NCI-H2227 treated with DMSO at 0.1 percent for 48 hours (cell line): ENCODE measurements at places on chromosomes 3 and 15.

DNA sequence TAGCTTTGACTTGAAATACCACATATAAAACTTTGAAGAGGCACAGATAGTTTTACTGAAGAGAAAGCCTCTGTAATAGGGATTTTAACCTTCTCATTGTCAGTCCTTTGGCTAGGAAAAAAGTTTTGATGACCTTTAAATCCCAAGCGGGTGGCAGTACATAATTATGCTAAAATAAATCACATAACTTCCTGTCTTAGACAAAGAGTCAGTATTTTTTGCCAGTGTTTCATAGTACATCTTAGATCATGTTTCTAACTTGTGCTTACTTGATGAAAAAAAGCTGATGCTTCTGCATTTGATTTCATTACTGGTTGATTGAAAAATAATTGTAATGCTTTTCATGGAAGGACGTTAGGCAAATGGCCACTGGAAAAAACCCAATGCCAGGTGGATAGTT, 5.8 kb downstream of the ST3GAL6 start:
- no peak for DNase-seq

DNA sequence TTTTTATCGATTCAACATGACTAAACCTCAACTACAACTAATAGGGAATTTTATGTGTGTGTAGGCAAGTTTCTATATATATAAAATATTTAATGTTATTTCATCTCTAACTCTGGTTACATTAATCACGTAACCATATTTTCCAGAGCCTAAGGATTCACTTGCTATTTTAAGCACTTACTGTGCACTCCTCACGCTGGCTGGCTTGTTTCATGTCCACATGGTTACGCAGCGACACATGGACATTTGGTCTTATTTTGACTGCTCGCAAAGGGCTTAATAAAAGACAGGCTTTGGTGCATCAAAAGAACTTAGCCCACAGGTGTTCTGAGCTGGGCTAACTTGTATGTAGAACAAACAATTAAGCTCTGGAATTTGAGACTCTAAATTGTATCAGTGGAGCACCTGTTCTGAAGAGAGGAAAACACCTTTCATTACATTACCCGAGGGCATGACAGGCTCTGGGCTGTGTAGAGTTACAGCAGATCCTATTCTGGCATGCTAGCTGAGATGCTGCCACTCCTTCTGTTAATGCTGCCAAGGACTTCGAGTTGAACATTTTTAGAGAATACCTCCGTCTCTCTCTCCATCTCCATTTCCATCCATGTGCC, 130.0 kb upstream of the NR2F2 start:
- DNase-seq: no peak

DNA sequence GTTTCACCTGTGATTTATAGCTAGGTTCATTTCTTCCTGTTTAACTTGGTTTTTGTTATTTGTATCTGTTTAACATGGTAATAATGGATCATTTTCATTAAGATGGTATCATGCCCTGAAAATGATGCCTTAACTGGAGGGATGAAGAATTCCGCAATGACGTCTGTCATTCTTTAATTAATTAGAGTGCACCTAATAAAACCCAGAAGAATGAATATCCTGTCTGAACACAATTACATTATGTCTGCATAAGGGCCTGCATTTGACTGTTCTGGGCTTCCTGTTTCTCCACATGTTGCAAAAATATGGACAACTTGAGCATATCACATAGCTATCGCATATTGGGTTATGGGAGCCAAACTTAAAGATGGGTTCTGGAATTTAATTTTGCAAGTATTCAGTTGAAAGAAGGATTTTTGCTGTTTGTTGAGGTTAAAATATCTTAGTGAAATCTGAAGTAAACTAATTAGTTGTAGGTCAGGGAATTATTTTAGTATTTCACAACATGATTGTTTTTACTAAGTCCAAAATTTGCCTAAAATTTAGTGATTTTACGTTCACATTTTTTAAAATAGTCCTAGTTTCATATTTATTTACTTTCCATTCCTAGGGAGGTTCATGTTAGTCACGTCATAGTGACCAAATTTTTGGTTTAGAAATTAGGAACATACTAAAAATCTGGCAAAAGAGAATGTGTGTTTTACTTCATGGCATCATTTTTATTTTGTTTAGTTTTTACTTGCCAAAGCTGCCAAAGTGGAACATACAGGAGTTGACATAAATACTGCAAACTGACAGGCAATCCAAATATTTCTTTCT, 321.0 kb upstream of the TGFBR2 start:
- no peak for DNase-seq

GRCh38 chr3:62718011-62718410, 157.2 kb downstream of the CADPS start:
- DNase-seq: no peak

GRCh38 chr3:138971766-138972320, 24.8 kb downstream of the FOXL2NB start:
- no peak for DNase-seq

DNA sequence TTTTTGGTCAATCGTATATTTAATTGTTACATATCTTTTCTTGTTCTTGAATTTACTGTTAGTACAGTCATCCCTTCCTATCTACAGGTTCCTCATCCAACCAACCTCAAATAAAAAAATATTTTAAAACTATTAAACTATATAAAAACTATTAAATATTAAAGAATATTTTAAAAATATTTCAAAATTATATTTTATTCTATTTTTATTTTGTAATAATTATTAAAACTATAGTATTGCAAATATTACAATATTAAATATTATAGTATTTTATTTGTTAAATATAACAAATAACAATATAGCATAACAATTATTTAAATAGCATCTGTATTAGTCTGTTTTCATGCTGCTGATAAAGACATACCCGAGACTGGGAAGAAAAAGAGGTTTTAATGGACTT, 357.9 kb upstream of the GOLIM4 start:
- DNase-seq: no peak

DNA sequence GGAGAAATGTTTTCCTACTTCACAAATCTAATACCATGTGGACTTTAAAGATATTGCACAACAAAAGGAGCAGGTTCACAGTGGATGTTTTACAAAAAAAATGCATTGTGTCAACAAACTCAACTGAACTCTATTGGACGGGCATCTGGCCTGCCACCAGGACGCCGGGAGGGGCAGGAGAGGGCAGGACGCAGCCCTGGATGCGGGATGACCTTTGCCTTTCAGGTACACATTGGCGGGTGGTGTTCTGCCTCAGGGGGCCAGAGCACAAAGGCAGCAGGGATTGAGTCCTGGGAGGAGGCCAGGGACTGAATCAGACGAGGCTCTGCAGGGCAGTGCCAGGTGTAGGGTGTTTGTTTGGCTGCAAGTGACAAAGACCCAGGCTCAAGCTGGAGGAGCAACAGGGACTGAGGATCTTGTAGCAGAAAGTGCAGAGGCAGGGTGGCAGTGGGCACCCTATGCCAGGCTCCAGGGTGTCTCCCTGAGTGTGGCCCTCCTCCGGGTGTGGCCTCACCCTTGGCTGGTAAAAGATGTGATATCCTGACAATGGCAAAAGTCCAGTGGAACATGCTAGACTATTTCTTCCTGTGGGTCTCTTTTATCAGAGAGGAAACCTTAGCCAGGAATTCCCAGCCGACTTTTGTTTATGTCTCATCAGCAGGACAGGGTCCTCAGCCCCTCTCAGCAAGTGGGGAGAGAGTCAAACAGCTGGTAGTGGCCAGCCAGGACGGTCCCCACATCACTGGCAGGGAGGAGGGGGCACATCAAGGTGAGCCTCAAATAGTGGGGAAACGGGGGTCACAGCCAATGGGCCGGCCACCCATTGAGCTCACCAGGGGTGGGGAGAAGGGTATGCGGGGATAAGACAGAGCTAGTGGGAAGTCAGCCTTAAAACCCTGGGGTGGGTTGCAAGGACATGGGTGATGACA, 29.7 kb upstream of the KLF13 start:
- DNase-seq: no peak

- no peak for DNase-seq
Observed at GRCh38 chr3:31590650-31591049, 57.9 kb downstream of the STT3B start.

DNA sequence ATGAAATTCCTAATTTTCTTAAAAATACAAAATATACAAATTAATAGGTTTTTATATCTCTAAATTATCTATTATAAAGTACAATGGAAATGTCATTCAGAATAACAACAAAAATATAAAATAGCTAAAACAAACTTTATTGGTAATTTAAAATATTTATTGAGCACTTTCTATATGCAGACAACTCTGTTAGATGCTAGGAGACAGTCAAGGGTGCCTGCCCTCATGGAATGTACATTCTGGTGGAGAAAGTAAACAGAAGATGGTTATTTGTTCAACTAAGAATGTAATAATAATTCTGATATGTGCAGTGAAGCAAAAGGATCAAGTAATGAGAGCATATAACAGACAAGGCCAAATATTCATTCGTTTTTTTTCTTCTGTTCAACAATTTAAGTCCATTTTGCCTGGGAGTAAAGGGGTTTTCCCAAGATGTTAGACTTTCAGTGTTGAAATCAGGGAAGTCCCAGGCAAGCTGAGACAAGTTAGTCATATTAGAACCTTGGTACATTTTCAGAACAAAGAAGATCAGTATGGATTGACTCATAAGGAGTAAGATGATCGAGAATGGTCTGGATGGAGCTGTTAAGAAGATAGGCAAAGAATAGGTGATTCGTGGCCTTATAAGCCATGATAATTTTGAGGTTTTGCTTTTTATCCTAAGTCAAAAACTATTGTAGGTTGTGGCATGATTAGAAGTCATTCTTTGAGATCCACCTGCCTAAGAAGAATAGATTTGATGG, 150.2 kb upstream of the MLF1 start:
- no peak for DNase-seq

DNA sequence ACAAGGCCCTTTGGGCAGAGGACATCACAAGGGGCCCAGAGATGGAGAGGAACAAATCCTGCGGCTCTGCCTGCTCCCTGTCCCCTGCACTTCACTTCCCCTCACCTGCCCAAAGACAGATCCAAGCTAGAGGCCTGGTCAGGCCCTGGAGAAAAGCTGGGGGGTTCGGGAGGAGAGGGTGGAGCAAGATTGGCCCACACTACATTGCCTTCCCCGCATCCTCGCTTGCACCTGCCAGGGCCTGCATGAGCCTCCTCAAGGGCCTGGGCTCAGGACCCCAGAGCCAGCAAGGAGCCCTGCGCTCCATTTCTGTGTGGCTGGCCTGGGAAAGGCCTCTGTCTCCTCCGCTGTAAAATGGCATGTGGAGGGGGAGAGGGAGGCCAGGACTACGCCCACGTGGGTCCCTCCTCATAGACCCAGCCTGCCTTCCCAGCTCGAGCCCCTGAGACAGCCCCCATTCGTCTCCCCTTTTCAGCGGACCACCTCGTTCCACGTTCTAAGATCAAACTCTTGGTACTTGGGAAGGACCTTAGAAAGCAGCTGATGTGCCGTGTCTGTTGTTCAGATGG, 106.0 kb downstream of the HMG20A start:
- no peak for DNase-seq

GRCh38 chr3:176794406-176794805, 402.9 kb downstream of the TBL1XR1 start:
- no peak for DNase-seq

GRCh38 chr3:114299941-114300624, 6.3 kb downstream of the TIGIT start:
- DNase-seq: no peak

DNA sequence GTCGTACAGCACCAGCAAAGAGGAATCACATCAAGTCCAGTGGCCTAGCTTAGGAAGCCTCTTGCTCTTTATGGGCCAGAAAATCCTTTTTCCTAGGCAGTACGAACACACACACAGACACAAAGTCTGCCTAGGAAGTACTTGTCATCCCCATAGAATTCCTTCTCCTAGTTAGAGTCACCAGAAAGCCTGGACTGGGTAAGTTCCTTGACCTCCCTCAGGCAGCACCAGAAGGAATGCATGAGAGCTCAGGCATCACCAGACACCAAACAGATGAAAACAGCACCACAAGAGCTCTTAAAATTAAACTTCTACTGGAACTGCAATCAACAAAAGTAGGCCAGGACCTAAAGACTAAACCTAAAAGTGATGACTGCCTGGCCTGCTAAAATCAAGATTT, 192.9 kb upstream of the CCDC54 start:
- DNase-seq: no peak
